WTC11 (cell line): ENCODE measurements at places on chromosomes 5 and 9. TPM values are rescaled to one million over a fixed set of nuclear protein-coding genes. Genes with fewer than 3 reads are reported as not detected.

Gene SLC34A1
- not detected in 3 replicates for total RNA-seq

Gene CDH9
- 0.07 to 0.48 TPM (median 0.21 TPM) in 3 replicates for total RNA-seq

Gene C9orf152
- total RNA-seq = 0.11 TPM in 1 of 3 replicates, not detected in the others

Gene C5orf46
- total RNA-seq = not detected in 3 replicates

Gene ALDH1B1
- 55.5 to 64.6 TPM (median 61.4 TPM) in 3 replicates for total RNA-seq

Gene HTR1A
- 0.46 to 0.66 TPM (median 0.52 TPM) in 3 replicates for total RNA-seq

Gene ZNF658
- total RNA-seq = 5.0 to 5.7 TPM (median 5.4 TPM) in 3 replicates

Gene PCDHGB5
- 7.6 to 9.7 TPM (median 7.7 TPM) in 3 replicates for total RNA-seq

Gene FAM169A
- total RNA-seq = 59.1 to 69.1 TPM (median 61.1 TPM) in 3 replicates

Gene PCDHB7
- total RNA-seq = 0.17 to 0.27 TPM (median 0.23 TPM) in 3 replicates

Gene RECK
- total RNA-seq = 9.9 to 11.2 TPM (median 10.3 TPM) in 3 replicates

Gene MELK
- total RNA-seq = 44.6 to 53.2 TPM (median 45.7 TPM) in 3 replicates

Gene TAF1L
- total RNA-seq = 0.02 to 0.09 TPM in 2 of 3 replicates, not detected in the other

Gene NR2F1
- 0.18 to 0.34 TPM (median 0.31 TPM) in 3 replicates for total RNA-seq

Gene CAVIN4
- 6.7 to 7.1 TPM (median 6.8 TPM) in 3 replicates for total RNA-seq

Gene HSD17B3
- not detected in 3 replicates for total RNA-seq

Gene PALM2AKAP2
- total RNA-seq = 7.0 to 7.3 TPM (median 7.2 TPM) in 3 replicates

Gene HMGXB3
- total RNA-seq = 27.8 to 31.6 TPM (median 31.4 TPM) in 3 replicates

Gene CARD9
- total RNA-seq = 0.76 to 0.96 TPM (median 0.96 TPM) in 3 replicates

Gene PLAC8L1
- total RNA-seq = 0.30 to 0.77 TPM (median 0.55 TPM) in 3 replicates

Gene TENT4A
- total RNA-seq = 28.7 to 29.4 TPM (median 29.2 TPM) in 3 replicates

Gene SLC22A4
- 0.34 to 0.50 TPM (median 0.35 TPM) in 3 replicates for total RNA-seq

Gene TAF11L10
- not detected in 3 replicates for total RNA-seq

Gene DEPDC1B
- 47.2 to 55.1 TPM (median 50.5 TPM) in 3 replicates for total RNA-seq

Gene ESM1
- total RNA-seq = not detected in 3 replicates

Gene FAM153A
- total RNA-seq = 1.7 to 6.0 TPM (median 5.2 TPM) in 3 replicates

Gene SVEP1
- 0.39 to 0.74 TPM (median 0.48 TPM) in 3 replicates for total RNA-seq

Gene PAEP
- total RNA-seq = not detected in 3 replicates

Gene CCL21
- 0.37 TPM in 1 of 3 replicates, not detected in the others for total RNA-seq

Gene ARHGEF28
- total RNA-seq = 0.57 to 0.96 TPM (median 0.71 TPM) in 3 replicates

Gene RASGRF2
- total RNA-seq = 13.9 to 17.6 TPM (median 14.8 TPM) in 3 replicates

Gene PCDHA4
- 5.4 to 6.3 TPM (median 5.6 TPM) in 3 replicates for total RNA-seq

Gene CEL
- total RNA-seq = 6.6 to 10.4 TPM (median 8.1 TPM) in 3 replicates

Gene UCK1
- 28.0 to 30.6 TPM (median 29.6 TPM) in 3 replicates for total RNA-seq

Gene PRKAA1
- 27.9 to 31.2 TPM (median 30.2 TPM) in 3 replicates for total RNA-seq

Gene CSF1R
- 0.07 to 0.20 TPM (median 0.14 TPM) in 3 replicates for total RNA-seq

Gene F2RL1
- total RNA-seq = 37.3 to 38.9 TPM (median 37.5 TPM) in 3 replicates

Gene LIFR
- 12.9 to 14.4 TPM (median 13.7 TPM) in 3 replicates for total RNA-seq

Gene ACOT12
- 0.16 TPM in 1 of 3 replicates, not detected in the others for total RNA-seq

Gene ABO
- total RNA-seq = 0.15 to 0.39 TPM (median 0.25 TPM) in 3 replicates

Gene IL5
- not detected in 3 replicates for total RNA-seq

Gene PCDHB8
- 4.1 to 5.4 TPM (median 4.6 TPM) in 3 replicates for total RNA-seq

Gene GABRA6
- total RNA-seq = not detected in 3 replicates

Gene OLFML2A
- 6.7 to 11.6 TPM (median 11.2 TPM) in 3 replicates for total RNA-seq

Gene PDZD2
- total RNA-seq = 7.1 to 11.4 TPM (median 7.5 TPM) in 3 replicates

Gene ARID3C
- 0.14 to 0.23 TPM (median 0.15 TPM) in 3 replicates for total RNA-seq

Gene BICD2
- total RNA-seq = 30.8 to 38.7 TPM (median 31.4 TPM) in 3 replicates
